ENCODE measurements at places on chromosomes 1 and 21.

DNA sequence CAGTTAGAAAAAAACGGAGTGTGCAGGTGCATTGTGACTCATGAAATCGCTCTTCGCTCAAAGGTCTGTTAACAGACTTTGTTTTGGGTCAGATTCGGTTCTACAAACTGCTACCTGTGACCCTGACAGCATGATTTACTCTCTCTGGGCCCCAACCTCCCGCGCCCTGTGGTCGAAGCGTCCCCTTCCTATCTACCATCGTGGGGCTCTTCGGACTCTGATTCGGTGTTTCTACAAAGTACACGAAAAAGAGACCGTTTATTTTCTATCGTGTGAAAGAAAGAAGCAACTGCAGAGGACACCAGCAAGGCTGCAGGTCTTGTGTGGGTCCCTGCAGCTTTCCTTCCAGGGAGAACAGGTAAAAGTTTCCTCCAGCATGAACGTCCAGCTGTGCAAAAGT lies 29.4 kb upstream of the SLC19A1 start:
- no peak for DNase-seq

DNA sequence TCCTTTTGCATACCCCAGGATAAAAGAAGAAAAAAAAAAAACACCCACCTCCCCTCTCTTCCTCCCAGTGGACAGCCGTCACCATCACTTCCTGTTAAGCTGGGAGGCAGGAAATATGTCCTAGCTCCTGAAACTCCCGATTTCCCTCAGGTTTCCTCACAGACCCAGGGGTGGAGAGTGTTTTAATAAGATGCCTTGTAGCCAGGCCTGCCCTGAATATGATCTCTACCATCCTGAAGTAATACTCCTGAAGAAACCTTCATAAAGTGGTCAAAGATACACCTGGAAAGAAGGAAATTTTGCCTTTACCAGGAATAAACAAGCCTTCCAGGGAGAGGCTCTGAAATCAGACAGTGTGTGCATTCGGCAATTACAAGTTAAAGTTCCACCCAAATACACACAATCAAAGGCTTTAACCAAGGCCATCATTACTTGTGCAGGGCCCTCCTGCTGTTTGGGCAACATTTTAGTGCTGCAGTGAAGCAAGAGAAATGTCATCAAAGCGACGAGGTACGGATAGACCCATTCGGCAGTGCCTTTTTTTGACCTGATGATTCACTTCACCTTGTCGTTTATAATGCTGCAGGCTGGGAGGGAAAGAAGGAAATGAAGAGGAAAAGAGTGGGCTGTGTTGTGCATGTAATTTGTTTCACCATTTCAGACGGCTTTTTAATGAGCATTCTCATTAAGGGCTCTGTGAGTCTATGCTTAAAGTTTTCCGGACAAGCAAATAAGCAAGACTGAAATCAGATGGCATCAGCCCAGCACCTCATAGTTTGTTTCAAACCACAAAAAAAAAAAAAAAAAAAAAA lies 41.0 kb upstream of the RASAL2 start:
- DNase-seq, result peak; percentile 54

- DNase-seq, result no peak
Observed at GRCh38 chr1:203581841-203582240, 44.8 kb upstream of the ATP2B4 start.

- DNase-seq, result no peak
Observed at GRCh38 chr1:167909691-167910180, 4.2 kb downstream of the ADCY10 start.

GRCh38 chr21:45891388-45892155 lies 90.0 kb upstream of the COL6A1 start:
- no peak for DNase-seq

GRCh38 chr1:198660341-198661261 lies 21.8 kb downstream of the PTPRC start:
- no peak for DNase-seq

GRCh38 chr1:21308847-21309652 lies 18.8 kb upstream of the ECE1 start:
- peak; percentile 60 for DNase-seq

DNA sequence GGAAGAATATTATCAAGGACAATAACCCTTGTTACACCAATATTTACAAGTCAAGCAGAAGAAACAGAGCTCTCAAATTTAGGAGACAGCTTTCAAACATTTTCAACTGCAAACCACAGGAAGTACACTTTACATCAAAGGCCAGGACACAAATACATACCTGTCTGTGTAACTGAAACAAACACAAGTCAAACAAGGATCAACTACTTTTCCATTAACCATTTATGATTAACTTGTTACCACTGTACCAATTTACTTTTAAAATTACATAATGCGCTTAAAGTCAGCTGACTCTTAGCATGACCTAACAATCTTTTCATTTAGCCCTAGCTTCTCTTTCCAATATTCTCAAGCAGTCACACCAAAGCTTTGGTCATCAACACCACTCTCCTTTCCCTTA lies 43.5 kb downstream of the TRIM33 start:
- DNase-seq, result no peak

DNA sequence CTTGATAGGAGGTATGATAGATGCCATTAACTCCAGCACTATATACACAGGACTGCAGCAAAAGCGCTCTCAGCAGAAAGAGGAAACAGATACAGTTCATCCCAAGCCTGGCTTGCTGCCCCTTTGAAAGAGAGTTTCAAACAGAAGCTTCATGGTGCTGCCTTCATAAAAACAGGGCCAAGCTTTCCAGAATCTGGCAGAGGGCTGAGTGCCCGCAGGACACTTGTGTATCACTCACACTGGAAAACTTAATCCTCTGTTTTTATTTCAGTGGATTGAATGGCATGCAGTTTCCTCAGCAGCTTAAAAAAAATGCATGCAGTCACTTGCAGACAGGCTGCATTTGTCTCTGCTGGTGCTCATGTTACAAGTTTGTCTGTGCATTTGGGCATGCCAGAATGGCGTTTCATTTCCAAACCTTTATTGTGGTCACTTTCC lies 40.4 kb downstream of the KCNJ15 start:
- DNase-seq, result no peak

DNA sequence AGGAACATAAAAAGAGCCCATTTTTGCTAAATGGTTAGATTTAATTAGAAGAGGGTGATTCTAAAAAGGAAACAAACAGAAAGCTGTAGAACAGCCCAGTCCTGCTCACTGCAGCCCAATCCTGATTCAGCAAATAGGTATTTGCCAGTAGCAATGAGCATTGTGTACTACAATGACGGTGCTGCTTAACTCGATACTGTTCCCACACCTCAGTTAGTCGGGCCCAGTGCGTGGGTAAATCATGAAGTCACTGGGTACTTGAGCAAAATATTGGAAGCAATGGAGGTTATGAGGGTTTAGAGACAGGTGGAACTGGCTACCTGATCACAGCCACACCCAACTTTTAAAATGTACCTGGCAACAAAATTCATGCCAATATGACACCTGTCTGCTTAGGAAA lies 101.5 kb upstream of the ADGRL2 start:
- no peak for DNase-seq

- peak; percentile 4 for DNase-seq
Observed at GRCh38 chr1:106480629-106481028, 575.8 kb upstream of the PRMT6 start.

DNA sequence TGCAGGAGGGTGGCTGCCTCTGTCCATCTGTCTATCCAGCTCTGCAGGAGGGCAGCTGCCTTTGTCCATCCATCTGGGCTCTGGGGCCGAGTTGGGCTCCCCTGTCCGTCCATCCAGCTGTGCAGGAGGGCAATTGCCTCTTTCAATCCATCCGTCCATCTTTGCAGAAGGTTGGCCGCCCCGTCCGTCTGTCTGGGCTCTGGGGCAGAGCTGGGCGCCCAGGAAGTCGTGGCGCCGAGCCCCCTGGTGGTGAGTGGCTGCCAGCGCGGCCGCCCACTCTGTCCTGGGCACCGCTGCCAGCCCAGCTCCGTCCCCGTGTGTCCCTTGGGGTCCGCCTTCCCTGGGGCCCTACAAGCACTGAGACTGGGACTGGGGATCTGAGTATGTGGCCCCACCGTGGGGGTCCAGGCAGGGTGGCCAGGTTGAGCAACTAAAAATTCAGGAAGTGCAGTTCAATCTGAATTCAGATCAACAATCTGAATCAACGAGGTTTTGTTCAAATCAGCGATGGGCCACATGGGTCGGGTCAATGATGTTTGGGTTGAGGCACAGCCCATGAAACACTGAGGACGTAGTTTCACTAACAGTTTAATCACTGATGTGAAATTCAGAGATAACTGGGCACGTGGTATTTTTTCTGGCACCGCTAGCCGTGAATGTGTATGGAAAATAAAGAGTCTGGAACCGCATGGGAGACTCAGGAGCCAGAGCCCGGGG lies 99.1 kb upstream of the ACTRT2 start:
- DNase-seq, result no peak

DNA sequence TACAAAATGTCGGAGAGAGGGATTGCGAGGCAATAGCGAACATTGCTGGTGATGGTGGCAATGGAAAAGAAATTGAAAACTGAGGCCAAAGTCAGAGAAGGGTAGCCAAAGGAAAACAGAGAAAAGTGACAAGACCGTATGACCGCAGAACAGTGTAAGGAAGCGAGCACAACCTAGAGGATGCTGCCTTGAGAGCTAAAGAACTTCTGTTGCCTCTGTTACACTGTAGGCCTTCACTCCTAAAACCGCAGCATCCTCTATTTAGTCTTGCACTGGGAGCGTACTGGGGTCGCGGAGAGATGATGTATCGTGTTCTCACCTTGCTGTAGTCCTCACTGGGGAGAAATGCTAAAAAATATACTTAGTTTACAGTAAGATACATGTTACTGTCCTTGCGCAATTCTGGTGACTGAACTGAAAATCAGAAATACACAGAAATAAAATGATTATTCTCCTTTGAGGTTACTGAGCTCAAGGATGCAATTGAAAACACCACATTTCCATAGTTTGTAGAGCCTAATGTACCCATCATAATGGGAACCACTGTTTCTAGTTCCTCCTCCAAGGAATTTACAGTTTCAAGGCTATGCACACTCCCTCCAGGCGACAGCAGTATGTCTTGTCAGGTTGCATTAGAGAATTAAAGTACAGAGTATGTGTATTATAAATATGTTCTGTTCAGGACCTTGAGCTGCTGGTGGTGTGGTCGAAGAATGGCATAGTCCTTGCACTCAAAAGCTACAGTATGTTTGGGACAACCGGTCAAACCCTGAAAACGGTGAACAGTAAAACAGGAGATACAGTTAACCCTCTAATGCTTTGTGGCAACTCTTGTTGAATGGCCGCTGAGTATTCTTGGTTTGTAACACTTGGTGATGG lies 1.3 kb downstream of the NEK7 start:
- DNase-seq, result no peak

GRCh38 chr1:36425791-36426190 lies 24.5 kb downstream of the OSCP1 start:
- no peak for DNase-seq

DNA sequence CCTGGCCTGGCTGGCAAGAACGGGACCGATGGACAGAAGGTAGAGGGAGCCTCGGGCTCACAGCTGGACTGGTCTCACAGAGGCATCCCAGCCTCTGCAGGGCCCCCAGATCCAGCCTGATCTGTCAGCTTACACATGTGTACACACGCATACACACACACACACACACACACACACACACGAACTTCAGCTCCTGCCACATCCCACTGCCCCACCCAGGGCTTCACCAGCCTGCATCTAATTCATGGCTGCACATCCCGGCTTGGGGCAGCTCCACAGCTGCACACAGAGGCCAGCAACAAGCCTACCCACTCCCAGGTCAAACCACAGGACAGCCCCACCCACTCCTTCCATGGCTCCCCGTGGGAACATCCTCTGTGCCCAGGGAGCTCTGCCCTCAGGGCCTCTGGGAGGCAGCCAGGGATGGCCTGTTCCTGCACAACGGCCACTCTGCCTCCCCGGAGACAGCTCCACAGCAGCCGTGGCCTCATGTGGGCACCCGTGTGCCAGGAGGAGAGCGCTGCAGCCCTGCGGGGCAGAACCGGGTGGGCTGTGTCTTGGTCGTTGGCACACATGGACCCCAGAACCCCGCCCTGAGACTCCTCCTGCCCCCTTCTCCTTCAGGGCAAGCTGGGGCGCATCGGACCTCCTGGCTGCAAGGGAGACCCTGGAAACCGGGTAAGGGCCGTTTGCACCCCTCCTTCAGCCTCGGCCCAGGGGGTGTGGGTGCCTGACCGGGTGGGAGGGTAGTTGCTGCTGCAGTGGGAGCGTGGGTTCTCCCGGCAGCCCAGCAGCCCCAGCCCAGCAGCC lies 19.1 kb downstream of the COL6A2 start:
- no peak for DNase-seq

- no peak for DNase-seq
Observed at GRCh38 chr1:21295002-21295401, 4.7 kb upstream of the ECE1 start.

DNA sequence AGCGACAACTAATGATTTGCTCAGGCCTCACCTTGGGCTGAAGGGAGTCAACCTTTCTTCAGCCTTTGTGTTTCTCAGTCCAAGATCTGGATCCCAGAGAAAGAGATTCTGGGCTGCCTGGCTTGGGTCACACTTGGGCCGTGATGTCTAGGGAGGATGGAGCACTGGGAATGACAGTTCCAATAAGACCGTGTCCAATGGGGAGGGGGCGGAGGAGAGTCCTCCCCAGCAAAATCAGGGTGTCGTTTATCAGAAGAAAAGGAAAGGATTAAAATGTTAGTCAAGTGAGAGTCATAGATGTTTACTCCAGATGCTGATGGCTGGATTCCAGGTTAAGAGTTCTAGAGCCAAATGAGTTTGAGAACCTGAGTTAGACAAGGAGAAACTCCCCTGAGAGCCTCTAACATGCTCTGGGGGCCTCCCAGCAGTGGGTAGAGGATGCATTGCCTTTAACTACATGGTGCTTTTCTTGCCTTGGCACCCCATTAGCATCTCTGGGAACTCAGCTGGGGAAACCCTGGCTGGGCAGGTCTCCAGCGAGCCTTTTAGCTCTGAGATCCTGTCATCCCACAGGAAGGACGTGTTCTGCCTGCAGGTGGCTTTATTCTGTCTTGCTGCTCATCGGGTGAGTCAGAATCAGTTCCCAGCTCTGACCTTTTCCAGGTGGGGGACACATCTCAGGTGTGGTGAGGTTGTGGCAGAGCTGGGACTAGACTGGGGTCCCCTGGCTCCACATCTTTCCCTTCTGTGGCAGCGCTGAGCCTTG lies 22.2 kb downstream of the NIPAL3 start:
- DNase-seq, result no peak

GRCh38 chr1:206608108-206608698 lies 4.1 kb downstream of the EIF2D start:
- DNase-seq, result peak; percentile 31

- DNase-seq, result no peak
Observed at GRCh38 chr1:151514366-151514765, 3.2 kb downstream of the CGN start.

DNA sequence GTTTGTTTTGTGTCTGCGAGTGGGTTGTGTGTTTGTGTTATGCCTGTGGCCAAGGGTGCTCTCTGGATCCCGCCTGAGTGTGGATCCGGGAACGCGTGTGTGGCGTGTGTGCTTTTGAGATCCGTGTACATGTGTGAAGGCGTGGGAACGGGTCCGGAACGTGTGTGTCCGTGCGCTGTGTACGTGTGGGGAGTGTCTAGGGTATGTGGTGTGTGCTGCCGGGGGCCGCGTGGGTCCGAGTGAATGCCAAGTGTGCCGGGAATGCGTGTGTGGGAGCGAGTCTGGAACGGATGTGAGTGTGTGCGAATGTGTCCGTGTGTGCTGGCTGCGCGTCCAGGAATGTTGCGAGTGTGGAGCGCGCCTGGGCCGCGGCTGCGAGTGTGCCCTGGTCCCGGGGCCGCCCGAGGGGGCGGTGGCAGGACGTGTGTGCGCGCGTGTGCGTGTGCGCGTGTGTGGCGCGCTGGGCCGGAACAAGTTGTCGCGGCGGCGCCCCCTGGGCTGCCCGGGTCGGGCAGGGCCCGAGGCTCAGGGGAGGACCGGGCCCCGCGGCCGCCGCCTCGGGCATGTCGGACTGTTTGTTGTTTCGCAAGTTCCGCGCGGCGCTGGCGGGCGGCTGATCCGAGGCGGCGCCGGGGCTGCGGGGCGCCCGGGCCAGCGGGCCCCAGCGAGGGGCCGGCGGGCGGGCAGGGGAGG lies 953 bp downstream of the PTPRU start:
- no peak for DNase-seq
